ENCODE measurements at places on chromosomes 5 and 9.

DNA sequence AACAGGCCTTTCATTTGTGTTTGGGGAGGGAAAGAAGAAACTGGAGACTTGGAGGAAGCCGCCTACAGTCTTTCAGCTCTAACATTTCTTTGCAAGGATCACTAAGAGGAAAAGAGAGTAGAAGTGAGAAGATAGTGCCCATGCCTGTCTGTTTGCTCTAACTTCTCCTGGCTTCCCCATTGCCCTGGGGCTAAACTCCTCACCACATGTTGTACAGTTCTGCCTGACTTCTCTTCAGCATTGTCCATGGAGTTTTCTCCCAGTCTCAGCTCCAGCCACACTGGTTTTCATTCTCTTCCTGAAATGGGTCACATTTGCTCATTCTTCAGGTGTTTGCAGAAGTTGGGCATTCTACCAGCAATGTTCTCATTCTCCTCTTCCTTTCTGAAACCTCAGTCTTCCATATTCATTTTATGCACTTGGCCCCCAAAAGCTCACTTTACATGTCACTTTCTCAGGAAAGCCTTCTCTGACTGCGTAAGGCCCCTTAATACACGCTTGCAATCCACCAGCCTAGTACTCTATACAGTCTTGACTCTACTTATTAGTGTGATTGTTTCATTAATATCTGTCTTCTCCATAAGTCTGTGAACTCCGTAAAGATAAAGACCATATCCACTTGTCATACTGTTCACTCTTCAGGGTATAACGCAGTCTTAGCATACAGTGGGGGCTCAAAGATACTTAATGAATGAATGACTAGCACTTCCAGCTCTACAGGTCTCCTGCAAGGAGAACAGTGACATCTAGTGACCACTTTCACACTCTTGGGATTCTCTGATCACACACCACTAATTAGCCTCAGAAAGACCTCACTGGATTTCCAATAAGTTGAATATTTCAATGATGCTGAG lies 40.2 kb upstream of the TRIM32 start:
- no peaks in the 10 kb centered on the region for H3K4me1 ChIP-seq
- H3K4me3 ChIP-seq: no peak overlapping the region
- H3K27me3 ChIP-seq: no peaks in the 10 kb centered on the region

GRCh38 chr5:58094031-58094430 lies 365.9 kb downstream of the PLK2 start:
- no peak for DNase-seq
- no peaks in the 10 kb centered on the region for H3K27me3 ChIP-seq
- H3K36me3 ChIP-seq: no peaks in the 10 kb centered on the region
- H3K27ac ChIP-seq: no peak overlapping the region
- H3K4me1 ChIP-seq: no peaks in the 10 kb centered on the region
- H3K4me3 ChIP-seq: no peak overlapping the region

- no peaks in the 10 kb centered on the region for H3K36me3 ChIP-seq
- no peak for DNase-seq
- H3K27ac ChIP-seq: no peak overlapping the region
- H3K4me1 ChIP-seq: no peaks in the 10 kb centered on the region
- no peaks in the 10 kb centered on the region for H3K27me3 ChIP-seq
These were observed 55.0 kb upstream of the MARCHF11 start for GRCh38 chr5:16234598-16234997.

DNA sequence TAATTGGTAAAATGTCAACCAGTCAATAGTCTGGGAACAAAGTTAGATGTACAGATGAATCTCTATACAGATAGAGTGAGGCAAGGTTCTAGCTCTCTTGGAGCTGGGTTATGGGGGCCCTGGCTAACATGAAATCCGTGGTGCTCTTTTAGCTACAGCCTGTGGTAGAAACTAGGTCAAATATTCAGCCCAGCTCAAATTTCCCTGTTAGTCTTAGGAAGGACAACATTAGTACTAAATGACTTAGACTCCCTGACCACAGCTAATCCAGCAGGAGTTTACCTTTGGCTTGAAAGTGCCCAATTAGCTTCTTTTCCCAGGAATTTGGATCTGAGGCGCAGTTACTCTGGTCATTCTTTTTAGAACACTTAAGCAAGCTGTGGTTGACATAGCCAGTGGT lies 170.5 kb downstream of the DMRTA1 start:
- H3K27ac ChIP-seq: no peak overlapping the region
- no peaks in the 10 kb centered on the region for H3K27me3 ChIP-seq
- no peak overlapping the region for H3K4me3 ChIP-seq
- no peak for DNase-seq

DNA sequence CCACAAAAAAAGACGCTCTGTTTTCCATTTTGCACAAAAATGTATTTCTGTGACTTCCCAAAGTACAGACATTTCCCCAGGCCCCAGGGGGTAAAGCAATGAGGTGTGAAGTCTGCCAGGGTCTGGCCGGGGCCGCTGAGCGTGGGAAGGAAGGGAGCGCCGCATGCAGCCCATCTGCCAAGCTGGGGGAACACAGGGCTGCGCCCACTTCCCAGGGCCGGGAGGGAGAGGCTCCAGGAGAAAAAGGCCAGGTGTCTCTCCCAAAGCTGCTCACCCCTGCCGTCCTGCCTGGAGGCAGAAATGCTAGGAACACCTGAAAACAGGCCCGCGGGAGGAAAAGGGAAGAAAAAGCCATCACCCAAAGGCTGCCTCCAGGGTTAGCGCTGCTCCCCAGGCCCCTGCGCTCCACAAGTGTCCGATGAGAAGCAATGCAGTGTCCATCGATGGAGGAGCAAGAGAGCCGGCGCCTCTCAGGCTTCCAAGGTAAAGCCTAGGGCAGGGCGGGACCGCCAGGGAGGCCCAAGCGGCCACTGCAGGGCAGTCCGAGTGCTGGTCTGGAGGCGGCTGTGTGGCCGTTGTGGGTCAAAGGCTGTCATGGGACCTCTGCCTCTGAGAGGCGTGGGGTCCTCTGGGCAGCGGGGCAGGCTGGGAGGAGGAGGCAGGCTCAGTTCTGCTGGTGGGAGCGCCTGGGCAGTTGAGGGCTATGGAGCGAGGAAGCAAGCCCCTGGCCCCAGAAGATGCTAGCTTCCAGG lies 6.0 kb upstream of the ZDHHC12 start:
- peaks cover 5% of the 10 kb centered on the region for H3K4me1 ChIP-seq
- no peaks in the 10 kb centered on the region for H3K27me3 ChIP-seq
- no peak overlapping the region for H3K27ac ChIP-seq
- no peak overlapping the region for H3K4me3 ChIP-seq

DNA sequence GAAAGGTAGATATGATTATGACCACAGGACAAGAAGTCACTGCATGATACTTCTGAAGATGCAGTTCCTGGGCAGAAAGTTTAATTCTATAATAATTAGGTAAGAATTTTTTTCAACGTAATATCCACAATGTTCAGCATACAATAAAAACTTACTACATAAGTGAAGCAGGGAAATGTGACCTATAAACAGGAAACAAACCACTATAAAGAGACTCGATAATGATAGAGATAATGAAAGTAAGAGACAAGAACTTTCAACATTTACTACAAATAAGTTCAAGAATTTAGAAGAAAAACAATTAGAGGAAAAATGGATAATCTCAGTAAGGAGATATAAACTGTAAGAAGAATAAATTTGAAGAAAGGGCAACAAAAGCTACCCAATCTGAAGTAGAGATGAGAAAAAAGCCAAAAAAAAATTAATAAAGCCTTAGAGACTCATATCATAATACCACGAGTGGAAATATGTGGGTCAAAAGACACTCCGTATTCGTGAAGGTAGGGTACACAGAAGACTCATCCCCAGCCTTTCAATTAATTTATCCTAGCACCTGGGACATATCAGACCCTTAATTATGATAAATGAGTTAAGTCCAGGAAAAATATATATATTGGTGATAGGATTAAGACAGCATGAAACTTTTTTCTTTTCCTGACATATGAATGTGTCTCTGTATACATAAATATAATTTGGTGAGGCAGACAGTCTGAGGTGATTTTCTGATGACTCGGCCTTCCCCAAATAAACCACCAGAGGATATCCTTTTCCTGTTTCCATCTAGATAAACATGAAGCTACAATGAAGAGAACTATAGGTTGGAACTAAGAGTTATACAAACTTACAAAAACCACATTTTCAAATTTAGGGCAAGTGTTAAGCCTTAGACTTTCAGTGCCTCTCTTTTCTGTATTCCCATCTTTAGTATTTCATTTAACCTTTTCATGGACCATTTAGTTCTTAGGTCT lies 120.4 kb downstream of the RAPGEF6 start:
- peaks cover 26% of the 10 kb centered on the region for H3K36me3 ChIP-seq
- peak overlapping the region; percentile 21 for H3K27ac ChIP-seq
- no peaks in the 10 kb centered on the region for H3K27me3 ChIP-seq
- no peaks in the 10 kb centered on the region for H3K4me1 ChIP-seq
- no peak overlapping the region for H3K4me3 ChIP-seq

DNA sequence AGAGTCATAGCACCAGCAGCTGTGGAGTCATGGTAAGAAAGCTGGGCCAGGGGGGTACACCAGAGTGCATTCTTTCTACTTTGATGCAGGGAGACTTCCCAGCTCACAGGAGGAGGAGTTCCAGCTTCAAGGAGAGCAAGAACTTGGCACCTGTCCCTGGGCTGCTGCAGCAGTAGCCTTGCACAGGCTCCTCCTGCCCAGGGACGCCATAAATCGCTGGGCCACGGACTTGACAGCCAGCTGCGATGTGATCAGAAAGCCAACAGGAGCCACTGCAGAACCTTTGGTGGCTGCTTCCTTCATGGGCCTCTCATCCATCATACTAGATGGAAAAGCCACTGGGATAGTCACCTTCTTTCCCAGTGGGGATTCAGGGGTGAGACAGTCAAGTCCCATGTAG lies 234.7 kb downstream of the NMUR2 start:
- H3K4me1 ChIP-seq: no peaks in the 10 kb centered on the region
- no peaks in the 10 kb centered on the region for H3K27me3 ChIP-seq
- no peak overlapping the region for H3K4me3 ChIP-seq
- H3K36me3 ChIP-seq: no peaks in the 10 kb centered on the region
- no peak for DNase-seq

- no peak overlapping the region for H3K4me3 ChIP-seq
- DNase-seq: no peak
- no peaks in the 10 kb centered on the region for H3K36me3 ChIP-seq
- H3K4me1 ChIP-seq: no peaks in the 10 kb centered on the region
- no peaks in the 10 kb centered on the region for H3K27me3 ChIP-seq
These were observed 35.8 kb downstream of the MEGF10 start for GRCh38 chr5:127326431-127326830.

DNA sequence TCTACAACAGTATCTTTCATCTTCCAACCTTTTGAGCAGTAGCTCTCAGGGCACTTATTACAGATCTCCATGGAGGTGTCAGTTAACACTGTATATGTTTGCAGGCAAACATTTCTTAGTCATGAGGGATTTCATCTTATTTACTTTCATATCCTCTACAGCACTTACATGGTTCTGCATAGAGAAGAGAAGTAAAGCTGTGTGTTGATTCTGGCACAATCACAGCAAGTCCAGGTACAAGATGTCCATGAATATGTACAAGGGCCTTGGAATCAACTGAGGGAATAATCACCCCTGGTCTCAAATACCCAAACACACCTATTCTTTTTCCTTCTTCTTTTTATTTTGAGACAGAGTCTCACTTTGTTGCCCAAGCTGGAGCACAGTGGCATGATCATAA lies 142.0 kb upstream of the TRPM3 start:
- DNase-seq: no peak
- H3K27me3 ChIP-seq: no peaks in the 10 kb centered on the region
- no peaks in the 10 kb centered on the region for H3K4me1 ChIP-seq
- H3K27ac ChIP-seq: no peak overlapping the region
- no peaks in the 10 kb centered on the region for H3K36me3 ChIP-seq

- H3K4me3 ChIP-seq: no peak overlapping the region
- no peaks in the 10 kb centered on the region for H3K36me3 ChIP-seq
- peaks cover 19% of the 10 kb centered on the region for H3K4me1 ChIP-seq
- H3K27ac ChIP-seq: no peak overlapping the region
- H3K27me3 ChIP-seq: no peaks in the 10 kb centered on the region
- no peak for DNase-seq
These were observed 204.4 kb upstream of the TRIM32 start for GRCh38 chr9:116482740-116483139.

DNA sequence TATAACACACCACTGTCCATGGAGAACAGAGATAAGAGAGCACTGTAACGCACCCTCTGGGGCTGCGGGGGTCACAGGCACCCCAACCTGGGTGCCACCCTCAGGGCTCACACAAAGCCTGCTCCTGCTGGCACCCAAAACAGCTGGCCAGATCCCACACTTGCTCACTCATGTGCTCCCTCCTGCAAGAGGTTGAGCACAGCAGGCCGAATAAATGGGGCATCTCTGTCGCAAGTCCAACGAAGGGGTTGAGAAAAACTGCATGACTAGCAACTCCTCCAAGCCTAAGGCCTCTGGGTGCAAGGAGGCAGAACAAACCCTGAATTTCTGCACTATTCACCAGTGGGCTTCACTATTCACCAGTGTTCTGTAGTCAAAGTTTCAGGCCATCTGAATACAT lies 80.3 kb downstream of the SECISBP2 start:
- H3K36me3 ChIP-seq: no peaks in the 10 kb centered on the region
- no peak overlapping the region for H3K27ac ChIP-seq
- no peaks in the 10 kb centered on the region for H3K4me1 ChIP-seq
- H3K27me3 ChIP-seq: no peaks in the 10 kb centered on the region
- H3K4me3 ChIP-seq: no peak overlapping the region

DNA sequence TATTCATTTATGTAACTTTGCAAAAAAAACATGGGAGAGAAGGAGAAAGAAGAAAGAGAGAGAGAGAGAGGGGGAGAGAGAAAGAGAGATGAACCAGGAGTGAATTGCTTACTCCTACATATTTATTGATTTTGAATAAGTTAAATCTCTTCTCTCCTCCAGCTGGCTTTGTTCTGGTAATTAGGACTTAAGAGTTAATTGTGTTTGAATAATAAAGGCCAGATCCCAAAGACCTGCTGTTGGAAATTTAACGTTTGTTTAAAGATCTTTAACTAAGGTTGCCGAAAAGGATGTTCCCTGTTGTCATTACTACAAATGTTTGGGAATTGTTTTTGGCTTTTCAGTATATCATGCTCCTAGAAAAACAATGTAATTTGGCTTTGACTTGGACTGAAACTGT lies 473.0 kb downstream of the TUSC1 start:
- no peak overlapping the region for H3K27ac ChIP-seq
- H3K4me1 ChIP-seq: no peaks in the 10 kb centered on the region
- H3K4me3 ChIP-seq: no peak overlapping the region
- H3K27me3 ChIP-seq: no peaks in the 10 kb centered on the region
- no peak for DNase-seq
- H3K36me3 ChIP-seq: no peaks in the 10 kb centered on the region

DNA sequence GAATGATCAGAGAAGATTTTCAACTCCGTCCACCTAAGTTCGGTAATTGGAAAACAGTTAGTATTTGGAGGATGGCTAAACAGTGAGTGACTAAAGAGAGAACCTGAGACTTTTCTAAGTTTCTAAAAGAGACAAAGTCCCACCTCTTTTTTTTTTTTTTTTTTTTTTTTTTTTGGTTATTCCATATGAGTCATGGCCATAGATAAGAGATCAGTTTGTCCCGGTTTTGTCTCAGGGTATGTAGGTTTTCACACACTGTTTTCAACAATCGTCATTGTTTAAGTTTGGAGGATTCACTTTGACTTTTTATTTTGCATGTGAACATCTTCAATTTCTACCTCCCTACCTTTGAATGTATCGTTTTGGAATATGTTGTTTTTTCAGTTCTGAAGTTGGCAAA lies 85.9 kb downstream of the NTRK2 start:
- no peaks in the 10 kb centered on the region for H3K4me1 ChIP-seq
- H3K27ac ChIP-seq: no peak overlapping the region
- no peaks in the 10 kb centered on the region for H3K36me3 ChIP-seq
- no peaks in the 10 kb centered on the region for H3K27me3 ChIP-seq
- DNase-seq: no peak

Measured in K562 (cell line).